Activated CD8-positive, alpha-beta T cell treated with anti-CD3 and anti-CD28 coated beads for 36 hours (primary cell): ENCODE measurements at places on chromosomes 11 and 22. TPM values are rescaled to one million over a fixed set of nuclear protein-coding genes. Genes with fewer than 3 reads are reported as not detected.

JAML gene
- total RNA-seq: 236 TPM

CD3G gene
- 116 TPM for total RNA-seq

SPDYC gene
- total RNA-seq: not detected

CEP164 gene
- total RNA-seq: 24.0 TPM

OR51B2 gene
- not detected for total RNA-seq

APOA1 gene
- total RNA-seq: not detected

MED15 gene
- 118 TPM for total RNA-seq

C1QTNF4 gene
- total RNA-seq: not detected

PATE2 gene
- total RNA-seq: not detected

ELFN2 gene
- 0.52 TPM for total RNA-seq

SLC22A25 gene
- total RNA-seq: not detected

GANAB gene
- total RNA-seq: 217 TPM

GLYATL1B gene
- not detected for total RNA-seq

CCDC157 gene
- 2.2 TPM for total RNA-seq

CABP4 gene
- total RNA-seq: 1.4 TPM

HBE1 gene
- total RNA-seq: not detected

ACAT1 gene
- total RNA-seq: 81.0 TPM

CATSPER1 gene
- total RNA-seq: not detected
